ENCODE measurements at places on chromosomes 5 and 9. TPM values are rescaled to one million over a fixed set of nuclear protein-coding genes. Genes with fewer than 3 reads are reported as not detected.
A peak's percentile ranks its signal among the peaks of the same experiment; 100 is the strongest.

DNA sequence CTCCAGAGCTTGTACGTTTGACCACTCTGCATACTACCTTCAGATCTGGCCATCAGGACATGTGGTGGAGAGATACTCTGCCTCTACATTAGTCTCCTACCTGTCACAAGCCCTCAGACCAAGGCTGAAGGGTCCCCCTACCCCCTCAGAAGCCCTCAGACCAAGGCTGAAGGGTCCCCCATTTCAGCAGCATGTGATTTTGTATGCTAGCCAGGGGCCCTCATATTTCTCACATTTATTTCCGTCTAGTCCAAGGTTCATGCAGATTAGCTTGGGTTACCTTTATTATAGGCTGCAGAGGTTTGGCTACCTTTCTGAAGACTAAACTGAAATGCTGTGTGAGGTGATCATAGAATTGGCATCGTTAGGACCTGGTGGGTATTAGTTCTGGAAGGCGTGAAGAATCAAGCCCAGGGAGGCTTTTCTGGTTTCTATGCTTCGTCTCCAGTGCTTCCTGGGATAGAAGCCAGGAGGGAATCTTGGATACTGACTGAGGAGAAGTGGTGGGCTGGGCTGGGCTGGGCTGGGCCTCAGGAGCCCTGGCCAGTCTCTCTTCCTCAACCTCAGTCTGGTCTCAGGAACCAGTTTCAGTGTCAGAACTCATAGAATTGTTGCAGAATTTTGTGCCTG is 2.8 kb downstream of the SMIM32 start:
- H3K27me3 ChIP-seq, result peaks cover 2% of the 10 kb centered on the region
- H3K4me1 ChIP-seq, result no peaks in the 10 kb centered on the region
- no peak overlapping the region for H3K4me3 ChIP-seq
- DNase-seq, result no peak
- H3K36me3 ChIP-seq, result no peaks in the 10 kb centered on the region

- H3K27me3 ChIP-seq, result no peaks in the 10 kb centered on the region
- H3K36me3 ChIP-seq, result no peaks in the 10 kb centered on the region
- H3K27ac ChIP-seq, result no peak overlapping the region
- no peak overlapping the region for H3K4me3 ChIP-seq
- H3K4me1 ChIP-seq, result no peaks in the 10 kb centered on the region
These were observed 5.6 kb upstream of the AMBP start for GRCh38 chr9:114083666-114084065.

- H3K4me3 ChIP-seq, result no peak overlapping the region
- H3K36me3 ChIP-seq, result no peaks in the 10 kb centered on the region
- H3K27me3 ChIP-seq, result no peaks in the 10 kb centered on the region
- no peak for DNase-seq
- no peak overlapping the region for H3K27ac ChIP-seq
These were observed 123.6 kb upstream of the SLC1A3 start for GRCh38 chr5:36482812-36483211.

Gene CD274
- 7.0 TPM for total RNA-seq

GRCh38 chr9:130364619-130365322 is 80.0 kb upstream of the ASS1 start:
- H3K27me3 ChIP-seq, result no peaks in the 10 kb centered on the region
- no peak for DNase-seq
- no peaks in the 10 kb centered on the region for H3K36me3 ChIP-seq
- no peak overlapping the region for H3K4me3 ChIP-seq
- no peaks in the 10 kb centered on the region for H3K4me1 ChIP-seq
- H3K27ac ChIP-seq, result no peak overlapping the region

Gene SV2C
- 0.12 TPM for total RNA-seq

DNA sequence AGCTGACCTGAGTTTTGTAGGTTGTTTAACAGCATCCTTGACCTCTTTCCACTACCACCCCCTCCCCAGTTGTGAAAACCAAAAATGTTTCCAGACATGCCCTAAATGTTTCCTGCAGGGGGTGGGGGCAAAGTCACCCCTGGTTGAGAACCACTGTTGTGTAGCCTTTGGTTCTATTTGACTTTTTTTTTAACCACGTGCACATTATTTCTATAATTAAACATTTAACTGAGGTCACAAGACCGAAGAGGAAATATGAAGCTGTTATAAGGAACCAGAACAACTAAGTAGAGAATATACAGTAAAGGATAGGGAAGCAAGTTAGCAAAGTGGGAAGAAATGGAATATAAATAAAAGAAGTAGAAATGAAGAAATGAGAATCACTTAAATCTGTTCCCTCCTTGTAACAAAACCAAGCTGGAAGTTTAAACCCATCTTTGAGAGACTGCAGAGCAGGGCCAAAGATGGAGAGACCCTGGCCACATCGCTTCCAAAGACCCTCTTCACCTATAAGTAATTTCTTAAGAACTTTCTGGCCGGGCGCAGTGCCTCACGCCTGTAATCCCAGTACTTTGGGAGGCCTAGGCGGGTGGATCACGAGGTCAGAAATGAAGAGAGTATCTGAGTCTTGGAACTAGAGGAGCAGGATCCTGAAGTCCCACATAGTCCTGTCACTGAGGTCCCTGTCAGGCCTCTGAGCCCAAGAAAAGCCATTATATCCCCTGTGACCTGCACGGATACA is 14.4 kb downstream of the SIT1 start:
- no peak overlapping the region for H3K27ac ChIP-seq
- H3K4me1 ChIP-seq, result peaks cover 11% of the 10 kb centered on the region
- no peaks in the 10 kb centered on the region for H3K27me3 ChIP-seq
- DNase-seq, result no peak
- peaks cover 5% of the 10 kb centered on the region for H3K36me3 ChIP-seq
- H3K4me3 ChIP-seq, result no peak overlapping the region

Gene TMEM171
- total RNA-seq, result not detected

Gene IL12B
- not detected for total RNA-seq

Gene LCN9
- not detected for total RNA-seq

DNA sequence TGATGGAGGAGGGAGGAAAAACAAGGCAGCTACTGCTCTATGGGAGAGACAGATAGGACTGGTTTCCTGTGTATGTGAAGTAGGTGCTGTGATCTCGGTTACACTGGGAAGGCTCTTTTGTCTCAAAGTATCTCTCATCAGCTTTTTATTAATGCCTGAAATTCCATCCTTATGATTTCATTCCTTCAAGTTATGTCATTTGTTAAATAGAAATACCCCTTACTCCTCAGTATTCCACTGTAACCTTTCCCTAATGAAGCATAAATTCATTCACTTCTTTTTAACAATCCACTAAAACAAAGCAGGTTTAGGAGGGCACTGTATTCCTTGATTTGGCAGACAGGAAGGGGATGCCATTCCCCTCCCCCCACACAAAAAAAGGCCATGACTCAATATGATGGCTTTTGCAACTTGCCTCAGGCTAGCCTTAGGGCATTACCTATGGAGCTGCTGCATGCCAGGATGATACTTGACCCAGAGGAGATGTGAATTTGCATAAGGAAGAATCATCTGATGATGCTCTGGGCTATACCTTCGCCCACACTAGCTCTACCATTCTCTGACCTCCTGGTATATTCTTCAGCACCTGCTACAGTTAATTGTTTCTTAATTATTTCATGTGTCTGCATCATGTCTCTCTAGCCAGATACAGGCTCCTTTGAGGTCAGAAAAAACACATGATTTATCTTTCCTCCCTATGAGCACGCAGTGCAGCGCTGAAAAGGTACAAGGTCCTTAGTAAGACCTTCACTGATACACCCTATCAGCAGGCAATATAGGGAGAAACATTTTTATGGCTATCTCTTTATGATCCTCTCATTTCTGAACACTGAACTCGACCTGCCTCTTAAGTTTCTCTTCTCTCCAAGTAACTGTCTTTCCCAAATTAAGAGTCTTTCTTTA is 26.3 kb downstream of the NR3C1 start:
- H3K4me1 ChIP-seq, result peaks cover 29% of the 10 kb centered on the region
- peak overlapping the region; percentile 14 for H3K4me3 ChIP-seq
- H3K27me3 ChIP-seq, result no peaks in the 10 kb centered on the region
- DNase-seq, result no peak
- H3K27ac ChIP-seq, result peak overlapping the region; percentile 25

Gene SPATA9
- not detected for total RNA-seq

- H3K4me1 ChIP-seq, result no peaks in the 10 kb centered on the region
- no peak for DNase-seq
- no peaks in the 10 kb centered on the region for H3K27me3 ChIP-seq
- H3K36me3 ChIP-seq, result no peaks in the 10 kb centered on the region
- no peak overlapping the region for H3K27ac ChIP-seq
These were observed 98.7 kb upstream of the MPDZ start for GRCh38 chr9:13378154-13378553.

Gene DNAJB5
- total RNA-seq, result 2.1 TPM

DNA sequence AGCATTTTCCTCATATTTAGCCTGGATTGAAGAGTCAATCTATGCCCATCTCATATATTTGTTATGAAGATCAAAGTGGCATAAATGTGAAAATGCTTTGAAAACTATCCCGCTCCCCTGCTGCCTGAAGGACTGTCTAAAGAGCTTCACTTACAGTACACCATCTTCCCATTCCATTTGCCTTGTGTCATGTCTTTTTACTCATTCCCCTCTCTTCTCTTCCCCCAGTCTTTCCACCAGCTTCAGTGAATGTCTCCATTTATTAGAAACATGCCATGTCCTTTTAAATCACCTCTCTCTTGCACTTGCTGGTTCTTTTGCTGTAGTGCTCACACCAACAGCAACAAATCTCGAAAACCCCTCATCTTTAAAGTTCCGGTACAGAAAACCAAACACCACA is 192.7 kb upstream of the SGCD start:
- no peaks in the 10 kb centered on the region for H3K27me3 ChIP-seq
- H3K4me3 ChIP-seq, result no peak overlapping the region
- H3K4me1 ChIP-seq, result no peaks in the 10 kb centered on the region
- DNase-seq, result no peak

GRCh38 chr5:106376522-106376921 is 1294.2 kb downstream of the EFNA5 start:
- H3K27me3 ChIP-seq, result no peaks in the 10 kb centered on the region
- H3K4me3 ChIP-seq, result no peak overlapping the region
- no peak overlapping the region for H3K27ac ChIP-seq
- H3K4me1 ChIP-seq, result no peaks in the 10 kb centered on the region
- H3K36me3 ChIP-seq, result no peaks in the 10 kb centered on the region

GRCh38 chr9:5568868-5569267 is 58.5 kb downstream of the PDCD1LG2 start:
- no peak for DNase-seq
- H3K27me3 ChIP-seq, result no peaks in the 10 kb centered on the region
- no peaks in the 10 kb centered on the region for H3K36me3 ChIP-seq
- peaks cover 13% of the 10 kb centered on the region for H3K4me1 ChIP-seq
- no peak overlapping the region for H3K4me3 ChIP-seq
- H3K27ac ChIP-seq, result no peak overlapping the region

- no peak for DNase-seq
- H3K27ac ChIP-seq, result no peak overlapping the region
- no peaks in the 10 kb centered on the region for H3K27me3 ChIP-seq
- no peak overlapping the region for H3K4me3 ChIP-seq
These were observed 142.8 kb upstream of the TNPO1 start for GRCh38 chr5:72673623-72674022.

- H3K36me3 ChIP-seq, result no peaks in the 10 kb centered on the region
- H3K27ac ChIP-seq, result no peak overlapping the region
- no peak overlapping the region for H3K4me3 ChIP-seq
- H3K4me1 ChIP-seq, result no peaks in the 10 kb centered on the region
- no peak for DNase-seq
These were observed 27.1 kb upstream of the ACTBL2 start for GRCh38 chr5:57509501-57510260.

GRCh38 chr9:111970827-111971226 is 74.2 kb downstream of the UGCG start:
- H3K36me3 ChIP-seq, result no peaks in the 10 kb centered on the region
- no peak overlapping the region for H3K27ac ChIP-seq
- no peak overlapping the region for H3K4me3 ChIP-seq
- H3K4me1 ChIP-seq, result no peaks in the 10 kb centered on the region
- no peak for DNase-seq

Gene IFNE
- not detected for total RNA-seq

GRCh38 chr5:73899916-73900315 is 273.9 kb downstream of the ARHGEF28 start:
- DNase-seq, result no peak
- H3K4me3 ChIP-seq, result no peak overlapping the region
- H3K27ac ChIP-seq, result no peak overlapping the region
- peaks cover 10% of the 10 kb centered on the region for H3K27me3 ChIP-seq
- no peaks in the 10 kb centered on the region for H3K4me1 ChIP-seq
- H3K36me3 ChIP-seq, result no peaks in the 10 kb centered on the region

DNA sequence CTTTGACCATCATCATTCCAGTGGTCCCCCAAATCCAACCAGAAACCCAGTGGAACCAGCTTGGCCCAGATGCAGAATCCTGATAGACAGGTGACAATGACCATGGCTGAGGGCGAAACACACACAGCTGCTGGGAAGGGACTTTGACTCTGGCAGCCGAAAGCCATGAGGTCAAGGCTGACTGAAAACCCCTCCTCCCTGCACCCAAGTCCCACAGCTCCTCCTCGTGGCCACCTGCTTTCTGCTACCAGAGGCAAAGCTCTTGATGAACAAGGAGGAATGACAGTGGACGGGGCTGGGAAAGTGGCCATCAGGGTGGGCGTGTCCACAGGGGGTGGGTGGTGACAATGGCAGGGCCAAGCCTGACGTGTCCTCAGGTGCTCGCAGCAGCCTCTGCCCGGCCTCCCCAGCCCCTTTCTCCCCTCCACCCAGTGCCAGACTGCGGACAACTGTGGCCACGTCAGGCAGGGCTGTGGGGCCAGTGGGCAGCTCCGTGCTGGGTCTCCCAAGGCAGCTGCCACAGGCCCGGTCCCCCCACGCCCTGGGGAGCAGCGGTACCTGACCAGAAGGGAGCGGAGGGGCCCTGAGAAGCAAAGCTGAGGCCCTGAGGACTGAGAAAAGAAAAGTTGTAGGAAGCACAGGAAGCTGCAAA is 30.8 kb upstream of the SARDH start:
- no peaks in the 10 kb centered on the region for H3K4me1 ChIP-seq
- no peak for DNase-seq
- H3K36me3 ChIP-seq, result no peaks in the 10 kb centered on the region
- no peak overlapping the region for H3K27ac ChIP-seq

DNA sequence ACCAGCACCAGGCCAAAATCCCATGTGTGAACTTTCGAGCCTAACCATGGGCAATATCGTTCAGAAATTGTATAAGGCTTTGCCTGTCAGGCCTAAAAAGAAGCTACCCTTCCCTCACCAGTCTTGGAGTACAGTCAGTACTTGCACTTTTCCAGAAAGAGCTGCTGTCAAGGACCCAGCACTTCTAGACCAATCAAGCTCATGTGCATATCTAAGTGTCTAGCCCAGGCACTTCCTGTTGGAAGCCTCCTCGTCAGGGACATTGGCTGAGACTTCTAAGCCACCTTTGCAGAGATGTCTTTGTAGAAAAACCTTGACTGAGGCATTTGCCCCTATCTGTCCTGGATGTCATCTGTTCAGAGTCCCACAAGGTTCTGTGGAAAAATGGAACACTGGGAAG is 1930.5 kb downstream of the EFNA5 start:
- no peak overlapping the region for H3K27ac ChIP-seq
- no peak overlapping the region for H3K4me3 ChIP-seq
- H3K27me3 ChIP-seq, result no peaks in the 10 kb centered on the region
- no peak for DNase-seq

- H3K27ac ChIP-seq, result no peak overlapping the region
- no peak for DNase-seq
- no peaks in the 10 kb centered on the region for H3K27me3 ChIP-seq
- H3K36me3 ChIP-seq, result no peaks in the 10 kb centered on the region
- no peaks in the 10 kb centered on the region for H3K4me1 ChIP-seq
- no peak overlapping the region for H3K4me3 ChIP-seq
These were observed 342.8 kb upstream of the CCNG1 start for GRCh38 chr5:163094492-163095180.

All from CD4-positive, CD25-positive, alpha-beta regulatory T cell (primary cell).